PC-9 (cell line): ENCODE measurements at places on chromosomes 4 and X. TPM values are rescaled to one million over a fixed set of nuclear protein-coding genes. Genes with fewer than 3 reads are reported as not detected.

- H3K36me3 ChIP-seq, result no peaks in the 10 kb centered on the region
- H3K27ac ChIP-seq, result no peak overlapping the region
- H3K27me3 ChIP-seq, result no peaks in the 10 kb centered on the region
- DNase-seq, result no peak
These were observed 541.9 kb downstream of the PACRGL start for GRCh38 chr4:21242163-21242562.

GRCh38 chr4:45102716-45103115 lies 376.4 kb upstream of the GNPDA2 start:
- no peak for DNase-seq
- H3K4me3 ChIP-seq, result no peak overlapping the region
- H3K27me3 ChIP-seq, result no peaks in the 10 kb centered on the region
- H3K4me1 ChIP-seq, result no peaks in the 10 kb centered on the region
- H3K27ac ChIP-seq, result no peak overlapping the region

GRCh38 chr4:62482355-62482754 lies 1282.2 kb downstream of the ADGRL3 start:
- no peaks in the 10 kb centered on the region for H3K4me1 ChIP-seq
- no peaks in the 10 kb centered on the region for H3K27me3 ChIP-seq
- H3K36me3 ChIP-seq, result no peaks in the 10 kb centered on the region
- no peak for DNase-seq
- no peak overlapping the region for H3K4me3 ChIP-seq

DNA sequence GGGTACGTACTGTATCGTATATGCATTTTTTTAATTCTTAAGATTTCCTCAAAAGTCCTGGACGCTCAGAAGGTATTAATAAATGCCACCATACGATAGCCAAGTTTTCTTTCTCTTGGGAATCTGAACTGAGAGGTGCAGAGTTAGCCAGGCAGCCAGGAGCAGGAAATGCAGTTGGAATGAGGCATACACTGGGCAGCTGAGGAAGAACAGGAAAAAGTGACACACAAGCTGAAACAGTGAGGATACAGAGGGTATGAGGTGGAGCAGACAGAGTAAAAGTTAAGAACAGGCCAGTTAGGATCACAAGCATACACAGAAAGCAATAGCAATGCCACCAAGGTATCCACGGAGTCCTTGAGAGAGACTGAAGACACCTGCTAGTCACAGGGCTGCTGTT lies 13.4 kb downstream of the UFSP2 start:
- DNase-seq, result no peak
- H3K4me3 ChIP-seq, result no peak overlapping the region
- no peak overlapping the region for H3K27ac ChIP-seq
- no peaks in the 10 kb centered on the region for H3K27me3 ChIP-seq
- no peaks in the 10 kb centered on the region for H3K4me1 ChIP-seq

DNA sequence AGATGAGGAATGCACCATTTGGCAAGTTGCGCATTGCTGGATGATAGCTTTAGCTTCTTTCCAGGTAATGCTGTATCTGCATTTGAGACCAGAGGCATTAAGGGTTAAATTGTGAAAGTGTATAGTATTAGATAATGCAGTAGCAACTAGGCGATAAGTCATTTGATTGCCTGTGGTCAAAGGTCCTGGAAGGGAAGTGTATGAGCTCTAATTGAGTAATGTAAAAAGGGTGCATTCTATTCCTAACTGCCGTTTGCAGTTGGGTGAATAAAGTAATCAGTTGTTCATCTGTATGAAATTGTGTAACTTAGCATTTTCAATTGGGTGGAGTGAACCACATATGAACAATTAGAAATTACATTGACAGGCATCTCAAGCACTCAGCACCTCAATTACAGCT lies 54.5 kb upstream of the WDR1 start:
- no peak overlapping the region for H3K4me3 ChIP-seq
- H3K36me3 ChIP-seq, result no peaks in the 10 kb centered on the region
- H3K27me3 ChIP-seq, result 0 out of 2 replicates have a peak, but pooled peaks cover 5% of the 10 kb centered on the region
- DNase-seq, result no peak
- no peaks in the 10 kb centered on the region for H3K4me1 ChIP-seq
- H3K27ac ChIP-seq, result no peak overlapping the region

DNA sequence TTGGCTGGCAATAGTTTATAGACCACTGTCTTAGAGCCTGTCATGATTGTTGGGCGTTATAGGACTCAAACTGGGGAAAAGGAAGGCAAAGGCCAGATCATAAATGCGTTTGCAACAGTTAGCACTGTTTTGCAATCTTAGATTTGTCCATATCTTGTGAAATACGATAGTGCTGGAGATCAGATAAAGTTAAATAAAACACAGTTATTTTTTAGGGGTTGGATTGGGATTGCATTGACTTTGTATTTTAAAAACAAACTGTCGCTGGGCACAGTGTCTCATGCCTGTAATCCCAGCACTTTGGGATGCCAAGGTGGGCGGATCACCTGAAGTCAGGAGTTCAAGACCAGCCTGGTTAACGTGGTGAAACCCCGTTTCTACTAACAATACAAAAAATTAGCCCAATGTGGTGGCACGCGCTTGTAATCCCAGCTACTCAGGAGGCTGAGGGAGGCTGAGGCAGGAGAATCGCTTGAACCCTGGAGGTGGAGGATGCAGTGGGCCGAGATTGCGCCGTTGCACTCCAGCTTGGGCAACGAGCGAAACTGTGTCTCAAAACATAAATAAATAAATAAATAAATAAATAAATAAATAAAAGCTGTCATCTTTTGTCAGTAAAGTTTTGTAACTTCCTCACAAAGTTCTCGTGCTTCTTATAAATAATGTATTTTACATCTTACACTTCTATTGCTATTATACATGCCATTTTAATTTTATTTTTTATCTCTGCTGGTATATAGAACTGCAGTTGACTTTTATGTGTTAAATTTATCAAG lies 117.2 kb downstream of the KDM6A start:
- DNase-seq, result no peak
- no peak overlapping the region for H3K27ac ChIP-seq
- no peaks in the 10 kb centered on the region for H3K36me3 ChIP-seq
- H3K4me3 ChIP-seq, result no peak overlapping the region
- H3K4me1 ChIP-seq, result no peaks in the 10 kb centered on the region

- H3K27ac ChIP-seq, result no peak overlapping the region
- DNase-seq, result no peak
- H3K36me3 ChIP-seq, result no peaks in the 10 kb centered on the region
- peaks cover 54% of the 10 kb centered on the region for H3K27me3 ChIP-seq
- no peak overlapping the region for H3K4me3 ChIP-seq
These were observed 8.8 kb upstream of the NKX1-1 start for GRCh38 chr4:1414831-1415680.

- H3K27ac ChIP-seq, result no peak overlapping the region
These were observed 74.1 kb downstream of the DOCK11 start for GRCh38 chrX:118569676-118570075.

DNA sequence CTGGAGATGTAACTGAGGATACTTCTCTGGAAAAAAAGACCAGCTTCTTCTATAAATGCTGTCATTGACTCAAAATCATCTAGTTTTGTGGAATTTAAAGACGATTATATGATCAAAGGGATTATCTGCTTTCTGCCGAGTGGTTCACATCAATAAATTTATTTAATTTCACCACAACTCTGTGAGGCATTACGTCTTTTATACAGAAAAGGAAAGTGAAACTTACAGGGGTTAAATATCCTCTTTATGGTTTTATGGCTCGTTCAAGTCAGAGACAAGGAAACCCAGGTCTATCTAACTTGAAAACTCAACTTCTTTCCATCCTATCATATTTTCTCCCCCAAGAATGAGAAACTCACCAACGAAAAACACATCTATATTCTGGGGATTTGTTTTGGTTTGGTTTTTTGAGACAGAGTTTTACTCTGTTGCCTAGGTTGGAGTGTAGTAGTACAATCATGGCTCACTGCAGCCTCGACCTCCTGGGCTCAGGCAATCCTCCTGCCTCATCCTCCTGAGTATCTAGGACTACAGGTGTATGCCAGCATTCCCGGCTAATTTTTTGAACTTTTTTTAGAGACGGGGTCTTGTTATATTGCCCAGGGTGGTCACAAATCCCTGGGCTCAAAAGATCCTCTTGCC lies 377.9 kb upstream of the EMCN start:
- H3K27me3 ChIP-seq, result no peaks in the 10 kb centered on the region
- no peaks in the 10 kb centered on the region for H3K4me1 ChIP-seq
- H3K36me3 ChIP-seq, result no peaks in the 10 kb centered on the region
- no peak overlapping the region for H3K4me3 ChIP-seq
- no peak overlapping the region for H3K27ac ChIP-seq

DNA sequence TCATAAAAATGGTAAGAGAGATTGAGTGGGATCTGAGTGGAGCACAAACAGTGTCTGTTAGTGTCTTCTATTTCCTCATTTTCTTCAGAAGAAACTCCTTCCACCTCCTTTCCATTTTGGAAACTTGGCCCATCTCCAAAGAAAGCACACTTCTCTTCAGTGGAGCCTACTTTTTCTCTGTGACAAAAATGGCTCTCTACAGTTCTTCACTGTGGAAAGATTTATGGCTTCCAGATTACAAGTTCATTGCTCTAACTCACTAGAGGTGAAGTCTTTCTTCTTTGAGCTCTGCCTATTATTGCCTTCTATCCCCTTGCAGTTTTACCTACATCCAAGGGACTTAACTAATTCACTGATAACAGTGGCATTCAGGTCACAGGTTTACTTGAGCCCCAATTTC lies 325.8 kb downstream of the ANTXR2 start:
- H3K36me3 ChIP-seq, result no peaks in the 10 kb centered on the region
- H3K4me1 ChIP-seq, result no peaks in the 10 kb centered on the region
- no peak overlapping the region for H3K27ac ChIP-seq
- no peak overlapping the region for H3K4me3 ChIP-seq

- no peak overlapping the region for H3K4me3 ChIP-seq
- no peak overlapping the region for H3K27ac ChIP-seq
- no peaks in the 10 kb centered on the region for H3K27me3 ChIP-seq
- no peaks in the 10 kb centered on the region for H3K36me3 ChIP-seq
These were observed 1794.9 kb upstream of the TENM3 start for GRCh38 chr4:180448306-180448705.

- no peak overlapping the region for H3K27ac ChIP-seq
- no peak overlapping the region for H3K4me3 ChIP-seq
- no peaks in the 10 kb centered on the region for H3K27me3 ChIP-seq
- no peaks in the 10 kb centered on the region for H3K36me3 ChIP-seq
- H3K4me1 ChIP-seq, result no peaks in the 10 kb centered on the region
These were observed 200.2 kb downstream of the GUCY2F start for GRCh38 chrX:109281483-109282275.

DNA sequence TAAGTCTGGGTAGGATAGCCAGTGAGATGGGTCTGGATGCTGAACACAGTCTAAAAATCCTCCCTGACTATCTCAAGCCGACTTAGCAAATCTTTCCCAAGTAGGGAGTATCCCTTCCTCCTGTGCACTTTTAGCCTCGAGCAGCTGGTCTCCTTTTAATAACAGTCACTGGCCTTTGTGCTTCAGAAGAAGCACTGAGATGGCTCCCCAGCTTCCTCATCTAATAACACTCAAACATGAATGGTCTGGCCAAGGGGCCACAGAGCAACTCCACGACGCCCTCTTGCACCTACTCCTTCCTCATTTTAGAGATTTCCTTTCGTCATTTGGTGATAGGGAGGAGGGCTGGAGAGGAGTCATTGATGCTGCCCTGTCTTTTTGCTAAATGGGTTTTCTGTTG lies 78.8 kb upstream of the TMEM150C start:
- H3K36me3 ChIP-seq, result no peaks in the 10 kb centered on the region
- no peak overlapping the region for H3K27ac ChIP-seq
- no peak for DNase-seq
- no peaks in the 10 kb centered on the region for H3K27me3 ChIP-seq
- H3K4me1 ChIP-seq, result no peaks in the 10 kb centered on the region
- H3K4me3 ChIP-seq, result no peak overlapping the region

DNA sequence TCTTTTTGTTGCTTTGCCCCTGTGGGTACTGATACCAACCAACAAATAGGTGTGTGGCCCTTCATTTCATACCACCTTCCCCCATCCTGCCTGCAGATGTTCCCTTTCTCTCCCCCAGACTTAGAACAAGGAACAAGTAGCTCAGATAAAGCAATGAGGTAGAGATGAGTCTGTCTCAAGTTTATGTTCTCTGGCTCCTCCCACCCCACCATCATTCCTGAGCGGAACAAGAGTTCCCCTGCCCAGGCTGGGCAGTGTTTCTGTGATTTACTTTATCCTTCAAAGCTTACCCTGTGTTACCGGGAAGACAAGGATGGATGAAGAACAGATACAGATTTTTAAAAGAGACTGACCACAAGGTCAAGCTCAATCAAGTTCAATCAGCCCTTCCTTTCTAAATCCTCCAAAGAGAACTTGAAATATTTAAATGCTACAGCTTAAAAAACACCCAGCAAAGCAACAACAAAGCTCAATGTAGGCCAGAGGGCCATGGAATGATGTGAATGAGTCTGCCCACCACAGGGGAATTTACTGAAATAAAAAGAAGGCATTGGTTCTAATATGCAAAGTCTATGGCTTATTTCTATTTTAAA lies 80.1 kb upstream of the UCP1 start:
- H3K4me1 ChIP-seq, result no peaks in the 10 kb centered on the region
- no peak for DNase-seq
- H3K4me3 ChIP-seq, result no peak overlapping the region
- H3K27me3 ChIP-seq, result no peaks in the 10 kb centered on the region
- H3K36me3 ChIP-seq, result no peaks in the 10 kb centered on the region
- no peak overlapping the region for H3K27ac ChIP-seq

- no peak overlapping the region for H3K4me3 ChIP-seq
- no peaks in the 10 kb centered on the region for H3K36me3 ChIP-seq
- H3K27me3 ChIP-seq, result no peaks in the 10 kb centered on the region
- DNase-seq, result no peak
- no peak overlapping the region for H3K27ac ChIP-seq
These were observed 161.6 kb upstream of the PRDX4 start for GRCh38 chrX:23505531-23506303.

DNA sequence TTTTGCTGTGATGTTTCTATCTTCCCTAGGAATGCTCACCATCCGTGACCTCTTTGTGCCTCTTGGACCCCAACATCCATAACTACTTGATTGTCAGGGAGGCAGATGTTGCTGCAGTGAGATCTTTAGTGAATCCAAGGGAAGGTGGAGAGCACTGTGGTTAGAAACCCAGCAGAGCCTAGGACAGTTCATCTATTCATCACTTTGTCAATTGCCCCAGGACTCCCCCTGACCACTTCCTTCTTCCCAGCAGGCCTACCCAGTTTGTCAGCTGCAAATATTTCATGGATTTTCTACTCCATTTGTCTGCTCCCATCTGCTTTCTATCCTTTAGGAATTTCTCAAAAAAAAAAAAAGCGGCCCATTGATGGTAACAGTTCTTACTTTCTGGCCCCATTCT lies 942.8 kb downstream of the PCDH7 start:
- H3K36me3 ChIP-seq, result no peaks in the 10 kb centered on the region
- no peak overlapping the region for H3K4me3 ChIP-seq
- no peak overlapping the region for H3K27ac ChIP-seq
- H3K4me1 ChIP-seq, result no peaks in the 10 kb centered on the region
- no peak for DNase-seq

Gene MORC4
- 10.8 and 11.1 TPM in 2 replicates for total RNA-seq

Gene NLRP2B
- not detected in 2 replicates for total RNA-seq

Gene CXCL11
- not detected in 2 replicates for total RNA-seq

Gene IL2
- not detected in 2 replicates for total RNA-seq

Gene MEPE
- not detected in 2 replicates for total RNA-seq

Gene ADH4
- not detected in 2 replicates for total RNA-seq

Gene LRCH2
- total RNA-seq, result not detected in 2 replicates

Gene CAMK2D
- total RNA-seq, result 7.1 and 10.5 TPM in 2 replicates

Gene SPANXN3
- not detected in 2 replicates for total RNA-seq

Gene CT45A10
- total RNA-seq, result not detected in 2 replicates

Gene NFXL1
- 15.5 and 15.7 TPM in 2 replicates for total RNA-seq

Gene TEX13B
- total RNA-seq, result not detected in 2 replicates

Gene SPANXC
- total RNA-seq, result 4.6 and 13.5 TPM in 2 replicates
